ENCODE measurements at places on chromosomes 2 and 18.

DNA sequence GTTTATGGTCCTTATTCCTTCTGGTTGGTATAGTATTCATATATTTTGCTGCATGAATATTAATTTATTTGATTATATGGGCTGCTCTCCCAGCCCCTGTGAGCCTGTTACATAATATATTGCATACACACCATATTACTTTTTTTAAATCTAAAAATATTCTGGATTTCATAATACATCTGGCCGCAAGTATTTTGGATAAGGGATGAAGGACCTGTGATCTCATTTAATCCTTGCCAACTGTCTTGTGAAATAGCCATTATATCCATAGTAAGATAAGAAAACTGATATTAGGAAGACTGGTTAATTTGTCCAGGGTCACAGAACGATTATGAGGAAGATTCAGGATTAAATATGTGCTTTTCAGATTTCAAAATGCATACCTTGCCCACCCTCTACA, 433.6 kb downstream of the LPIN1 start:
- no peak for DNase-seq

GRCh38 chr2:20061476-20061875, 10.0 kb upstream of the LAPTM4A start:
- DNase-seq, result no peak

GRCh38 chr2:104853534-104854497, at the start of gene POU3F3:
POU3F3 (plus strand) TSS chr2:104854115; CDS start chr2:104855511, 1,396 bp downstream.
- DNase-seq, result no peak

GRCh38 chr18:33469699-33470098, 29.2 kb upstream of the CCDC178 start:
- DNase-seq, result no peak

All from activated T-cell treated with anti-CD3 and anti-CD28 coated beads for 1 hour (primary cell).